ENCODE measurements at places on chromosomes 4 and X.

- no peak for DNase-seq
Measured at GRCh38 chrX:129556806-129557315, 16.8 kb downstream of the OCRL start.

DNA sequence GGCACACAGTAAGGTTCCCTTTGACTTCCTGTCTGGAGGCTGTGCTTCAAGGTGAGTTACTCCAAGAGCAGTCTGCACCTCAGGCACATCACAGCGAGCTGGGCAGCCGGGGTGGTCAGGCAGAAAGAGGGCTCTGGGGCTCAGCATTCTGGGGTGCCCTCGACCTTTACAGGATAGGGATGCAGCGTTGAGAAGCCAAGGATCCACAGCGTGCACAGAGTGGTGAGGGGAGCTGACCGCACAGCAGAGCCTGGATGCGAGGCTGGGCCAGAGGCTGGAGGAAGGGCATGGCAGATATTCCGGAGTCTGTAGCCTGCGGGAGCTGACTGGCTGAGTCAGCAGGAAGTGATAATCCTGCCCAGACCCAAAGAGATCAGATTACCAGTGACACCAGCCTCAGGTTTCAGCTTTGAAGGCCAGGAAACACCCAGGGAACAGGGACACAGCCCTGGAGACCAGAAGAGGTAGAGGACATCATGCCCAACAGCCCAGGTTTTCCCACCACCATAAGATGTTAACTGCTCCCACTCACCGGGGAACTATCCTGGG lies 38.4 kb upstream of the PDLIM3 start:
- DNase-seq: peak; percentile 82

DNA sequence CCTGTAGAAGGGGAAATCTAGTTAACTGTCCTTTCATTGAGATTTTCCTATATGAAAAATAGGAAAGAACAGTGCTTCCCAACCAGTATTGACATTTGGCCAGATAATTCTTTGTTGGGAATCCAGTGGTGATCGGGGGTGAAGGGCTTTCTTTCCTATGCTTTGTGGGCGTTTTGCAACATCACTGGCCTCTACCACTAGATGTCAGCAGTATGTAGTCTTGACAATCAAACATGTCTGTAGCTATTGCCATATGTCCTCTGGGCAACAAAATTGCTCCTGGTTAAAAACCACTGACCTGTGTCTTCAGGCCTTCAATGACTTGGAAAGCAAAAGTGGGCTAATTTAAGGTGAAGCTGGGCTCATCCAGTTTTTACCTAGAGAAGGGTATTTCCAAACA lies 658.5 kb downstream of the DACH2 start:
- DNase-seq: peak; percentile 0

DNA sequence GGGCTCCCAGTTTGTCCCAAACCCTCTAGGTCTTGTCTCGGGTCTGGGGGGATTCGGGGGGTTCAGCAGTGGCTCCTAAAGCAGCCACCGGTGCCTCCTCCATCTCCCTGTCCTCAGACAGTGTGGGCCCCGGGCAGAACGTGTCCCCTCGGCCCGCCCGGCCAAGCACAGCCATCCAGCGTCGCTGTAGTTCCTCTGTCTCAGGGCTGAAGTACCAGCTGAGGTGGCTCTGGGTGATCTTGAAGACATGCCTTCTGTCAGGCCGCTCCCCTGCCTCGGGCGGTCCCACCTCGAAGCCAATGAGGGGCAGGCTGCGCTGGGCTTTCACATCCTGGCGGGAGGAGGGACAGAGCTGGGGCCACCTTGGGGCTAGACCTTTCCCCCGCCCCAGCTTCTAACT lies 5.9 kb downstream of the TSR2 start:
- no peak for DNase-seq

DNA sequence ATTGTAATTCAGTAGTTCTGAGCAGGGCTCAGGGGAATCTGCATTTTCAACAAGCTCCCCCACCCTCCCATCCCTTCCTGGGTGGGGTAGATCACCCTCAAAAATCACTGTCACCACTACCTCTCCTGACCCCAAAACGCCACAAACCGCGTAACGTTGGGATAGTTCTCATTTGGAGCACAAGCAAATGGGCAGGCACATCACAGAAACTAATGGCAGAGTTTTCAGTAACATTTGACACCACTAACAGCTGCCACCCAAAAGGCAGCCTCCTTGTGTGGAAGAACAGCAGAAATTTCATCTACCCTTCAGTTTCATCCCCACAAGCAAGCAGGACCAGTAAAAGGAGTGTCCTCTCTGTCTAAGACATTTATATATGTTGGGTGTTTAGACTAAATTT lies 132.7 kb downstream of the PALLD start:
- DNase-seq: no peak

GRCh38 chr4:78644063-78644691 lies 92.6 kb downstream of the ANXA3 start:
- DNase-seq: no peak

DNA sequence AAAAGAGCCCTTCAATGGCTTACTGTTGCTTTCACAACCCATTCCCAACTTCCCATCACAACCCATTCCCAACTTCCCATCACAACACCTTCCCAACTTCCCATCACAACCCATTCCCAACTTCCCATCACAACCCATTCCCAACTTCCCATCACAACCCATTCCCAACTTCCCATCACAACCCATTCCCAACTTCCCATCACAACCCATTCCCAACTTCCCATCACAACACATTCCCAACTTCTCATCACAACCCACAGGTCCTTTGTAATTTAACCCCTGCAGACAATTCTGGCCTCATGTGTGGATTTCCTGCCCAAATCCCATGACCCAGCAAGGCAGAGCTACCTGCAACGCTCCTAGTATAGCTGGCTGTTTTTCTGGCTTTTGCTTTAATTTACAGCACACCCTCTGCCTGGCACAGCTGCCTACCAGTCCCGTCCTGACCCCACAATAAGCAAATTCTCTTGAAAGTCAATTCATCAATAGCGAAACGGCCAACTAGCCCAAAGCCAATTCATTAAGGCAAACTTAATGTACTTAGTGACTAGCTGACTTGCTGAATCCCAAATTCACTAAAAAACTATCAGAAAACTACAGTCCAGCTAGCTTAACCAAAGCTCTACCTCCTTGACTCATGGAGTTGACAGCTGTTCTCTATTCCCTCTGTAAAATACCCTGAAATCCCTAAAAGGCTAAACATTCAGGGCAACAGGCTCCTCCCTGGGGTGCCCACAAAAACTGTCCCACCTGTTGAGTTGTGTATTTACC lies 75.6 kb downstream of the AFAP1 start:
- DNase-seq: no peak

DNA sequence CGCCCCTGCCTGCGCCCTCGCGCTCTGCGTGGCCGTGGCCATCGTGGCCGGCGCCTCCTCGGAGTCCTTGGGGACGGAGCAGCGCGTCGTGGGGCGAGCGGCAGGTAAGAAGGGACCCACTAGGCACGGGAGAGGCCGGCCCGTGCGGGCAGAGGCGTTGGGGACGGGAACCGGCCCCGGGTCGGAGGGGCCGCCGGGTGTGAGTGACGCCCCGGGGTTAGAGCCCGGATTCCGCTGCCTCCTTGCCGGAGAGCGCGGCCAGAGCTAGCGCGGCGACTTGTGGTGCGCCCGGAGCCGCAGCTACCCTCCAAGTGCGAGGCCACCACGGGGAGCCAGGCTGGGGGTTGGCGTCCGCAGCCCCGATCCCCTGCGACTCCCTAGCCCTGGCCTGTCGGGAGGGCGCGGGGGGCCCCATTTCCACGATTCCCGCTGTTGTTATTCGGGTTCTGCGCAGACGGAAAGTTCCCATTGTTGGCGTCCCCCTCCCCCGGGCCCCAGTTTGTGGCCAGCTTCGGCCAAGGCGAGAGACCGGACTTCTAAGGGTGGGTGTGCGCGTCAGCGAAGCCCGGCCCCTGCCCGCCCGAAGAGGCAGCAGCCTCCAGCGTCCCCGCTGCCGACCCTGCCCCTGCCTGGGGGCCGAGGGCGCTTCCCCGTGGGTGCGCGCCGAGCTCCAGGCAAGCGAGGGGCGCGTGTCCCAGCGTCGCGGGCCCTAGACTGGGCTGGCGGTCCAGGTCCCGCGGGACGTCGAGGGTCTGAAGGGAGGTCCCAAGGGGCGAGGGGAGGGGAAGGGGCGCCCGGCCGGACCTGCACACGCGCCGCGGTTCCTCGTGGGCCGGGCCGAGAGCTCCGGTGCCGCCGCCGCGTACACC lies 1.1 kb downstream of the FGFR3 start:
- peak; percentile 27 for DNase-seq

DNA sequence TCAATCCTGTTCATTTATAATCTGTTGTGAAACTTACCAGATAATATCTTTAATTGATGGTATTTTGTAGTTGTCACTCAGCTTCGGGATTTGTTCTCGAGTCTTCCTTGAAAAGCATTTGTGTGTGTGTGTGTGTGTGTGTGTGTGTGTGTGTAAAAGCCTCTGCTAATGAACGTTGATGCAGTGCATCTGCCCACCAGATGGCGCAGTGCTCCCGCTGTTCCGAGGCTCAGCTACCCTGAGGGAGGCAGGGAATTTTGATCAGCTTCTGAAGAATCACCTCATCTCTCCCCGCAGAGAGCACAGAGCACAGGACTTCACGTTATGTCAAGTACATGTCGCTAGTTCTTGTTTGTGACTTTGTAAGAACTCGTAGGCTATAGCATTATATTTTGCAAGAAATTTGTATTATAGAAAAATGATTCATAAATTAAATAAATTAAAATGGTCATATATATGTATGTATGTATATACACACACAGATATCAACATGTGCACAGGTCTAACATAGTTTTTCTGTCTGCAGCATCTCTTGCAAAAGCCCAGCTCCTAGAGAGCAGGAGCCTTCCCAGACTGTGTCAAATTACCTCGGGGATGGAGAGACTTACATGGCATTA lies 316.7 kb upstream of the IGFBP7 start:
- DNase-seq: peak; percentile 78

GRCh38 chr4:184283659-184284335 lies 66.1 kb upstream of the ENPP6 start:
- DNase-seq: no peak

GRCh38 chr4:188297873-188298272 lies 158.6 kb downstream of the TRIML1 start:
- DNase-seq: peak; percentile 11

GRCh38 chr4:109009909-109010308 lies 247.1 kb upstream of the ETNPPL start:
- peak; percentile 63 for DNase-seq

DNA sequence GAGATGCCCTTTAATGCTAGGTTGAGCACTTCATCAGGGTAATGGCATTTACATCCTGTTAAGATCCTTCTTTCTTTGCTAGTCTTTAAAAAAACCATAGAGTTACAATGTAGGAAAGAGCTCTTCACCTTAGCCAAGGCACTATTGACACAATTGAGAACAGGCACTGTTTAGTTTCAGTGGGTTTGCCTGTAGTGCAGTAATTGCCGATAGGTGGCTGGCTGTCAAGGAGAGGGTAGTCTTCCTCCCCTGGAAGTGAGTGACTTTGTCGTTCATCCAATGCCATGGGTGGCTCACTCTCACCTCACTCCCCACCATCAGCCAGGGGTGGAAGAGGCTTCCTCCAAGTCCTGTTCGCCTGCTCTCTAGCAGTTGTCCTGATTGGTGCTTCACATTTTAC lies 34.7 kb downstream of the SMS start:
- DNase-seq: no peak

GRCh38 chr4:167339781-167340180 lies 105.5 kb upstream of the SPOCK3 start:
- DNase-seq: no peak

GRCh38 chr4:3304831-3305609 lies 12.2 kb downstream of the RGS12 start:
- peak; percentile 55 for DNase-seq

DNA sequence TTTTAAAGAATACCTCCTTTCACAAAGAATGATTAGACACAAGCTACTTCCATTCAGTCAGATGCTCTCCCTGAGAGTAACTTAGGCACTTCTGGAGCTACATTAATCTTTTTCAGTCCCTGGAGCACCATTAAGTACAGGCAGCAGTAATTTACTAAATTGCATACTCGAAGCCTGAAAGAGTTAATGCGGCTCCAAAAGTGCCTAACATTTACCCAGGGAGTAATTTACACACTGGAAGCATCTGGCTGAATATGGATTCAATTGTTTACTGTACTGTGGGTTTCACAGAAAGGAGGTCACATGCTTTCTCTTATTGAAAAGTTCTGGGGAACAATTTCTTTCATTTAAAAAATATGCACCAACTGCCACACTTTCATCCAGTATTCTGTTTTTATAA lies 260.8 kb upstream of the TENM3 start:
- no peak for DNase-seq

DNA sequence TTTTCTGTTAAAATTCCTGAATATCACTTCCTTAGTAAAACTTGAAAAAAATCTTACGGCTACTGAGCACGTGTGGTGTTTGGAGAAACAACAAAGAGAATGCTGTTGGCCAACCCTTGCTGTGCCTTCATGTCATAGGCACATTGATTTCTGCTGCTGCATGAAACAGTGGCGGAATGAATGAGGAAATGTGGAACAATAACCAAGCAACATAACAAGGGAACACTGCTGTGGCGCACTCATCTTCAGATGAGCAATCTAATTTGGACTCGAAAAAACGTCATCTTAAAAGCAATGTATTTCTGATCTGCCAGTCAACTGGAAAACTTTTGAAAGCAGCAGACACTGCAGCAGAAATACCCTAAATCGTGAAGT lies 51.4 kb downstream of the PROM1 start:
- no peak for DNase-seq

DNA sequence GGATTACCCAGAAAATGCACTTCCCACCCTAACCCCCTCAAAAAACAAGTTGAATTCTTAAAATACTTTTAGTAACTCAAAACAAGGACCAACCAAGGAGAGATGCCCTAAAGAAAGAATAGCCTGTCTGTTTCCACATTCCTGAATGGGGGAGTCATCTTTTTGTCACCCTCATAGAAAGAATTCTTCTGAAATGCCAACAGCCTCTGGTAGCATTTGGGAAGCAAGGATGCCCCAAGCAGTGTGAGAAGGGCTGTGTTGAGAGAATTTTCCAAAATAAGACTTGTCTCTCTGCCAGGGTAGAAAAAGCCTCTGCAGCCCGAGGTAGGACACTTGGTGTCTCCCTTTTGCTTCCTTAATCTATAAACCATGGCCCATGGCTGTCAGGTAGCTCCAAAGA lies 173.1 kb upstream of the VCX3A start:
- no peak for DNase-seq

DNA sequence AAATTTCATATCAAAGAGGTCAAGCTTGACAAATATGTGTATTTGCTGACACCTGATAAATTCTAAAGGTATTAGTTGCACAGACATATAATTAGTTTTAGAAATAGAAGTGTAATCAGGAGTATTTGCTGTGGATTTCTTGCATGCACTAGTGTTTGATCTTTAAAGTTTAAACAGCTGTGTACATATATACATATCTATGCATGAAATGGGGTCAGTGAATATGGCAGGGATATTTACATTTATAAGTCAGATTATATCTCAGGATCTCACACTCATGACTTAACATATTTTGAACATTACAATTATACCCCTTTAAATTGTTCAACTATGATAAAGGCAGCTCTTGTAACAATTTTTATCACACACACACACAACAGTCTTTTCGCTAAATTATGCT lies 547.4 kb upstream of the ACTRT1 start:
- no peak for DNase-seq

- no peak for DNase-seq
Measured at GRCh38 chr4:115360431-115360830, 247.0 kb upstream of the NDST4 start.

Measured in cardiac fibroblast (primary cell).